ENCODE measurements at places on chromosomes 13 and 19.

DNA sequence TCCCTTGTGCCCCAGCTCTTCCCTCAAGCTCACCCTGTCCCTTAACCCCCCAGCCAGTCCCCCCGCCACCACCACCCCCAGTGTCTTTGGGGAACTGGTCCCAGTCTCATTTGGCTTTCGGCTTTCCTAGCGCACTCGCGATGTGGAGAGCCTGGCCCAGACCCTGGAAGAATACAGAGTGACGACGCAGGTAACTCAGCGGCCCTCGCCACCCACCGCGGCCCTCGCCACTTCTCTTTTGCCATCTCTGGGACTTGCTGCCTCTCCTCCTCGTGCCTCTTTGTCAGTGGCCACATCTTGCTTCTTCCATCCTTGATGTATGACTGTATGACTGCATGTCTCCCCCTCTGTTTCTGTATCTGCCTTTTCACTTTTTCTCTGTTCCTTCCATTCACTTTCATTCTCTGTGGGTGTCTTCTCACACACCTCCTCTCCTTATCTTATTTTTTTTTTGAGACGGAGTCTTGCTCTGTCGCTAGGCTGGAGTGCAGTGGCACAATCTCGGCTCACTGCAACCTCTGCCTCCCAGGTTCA is 15.7 kb downstream of the PTH2 start:
- no peak for DNase-seq

DNA sequence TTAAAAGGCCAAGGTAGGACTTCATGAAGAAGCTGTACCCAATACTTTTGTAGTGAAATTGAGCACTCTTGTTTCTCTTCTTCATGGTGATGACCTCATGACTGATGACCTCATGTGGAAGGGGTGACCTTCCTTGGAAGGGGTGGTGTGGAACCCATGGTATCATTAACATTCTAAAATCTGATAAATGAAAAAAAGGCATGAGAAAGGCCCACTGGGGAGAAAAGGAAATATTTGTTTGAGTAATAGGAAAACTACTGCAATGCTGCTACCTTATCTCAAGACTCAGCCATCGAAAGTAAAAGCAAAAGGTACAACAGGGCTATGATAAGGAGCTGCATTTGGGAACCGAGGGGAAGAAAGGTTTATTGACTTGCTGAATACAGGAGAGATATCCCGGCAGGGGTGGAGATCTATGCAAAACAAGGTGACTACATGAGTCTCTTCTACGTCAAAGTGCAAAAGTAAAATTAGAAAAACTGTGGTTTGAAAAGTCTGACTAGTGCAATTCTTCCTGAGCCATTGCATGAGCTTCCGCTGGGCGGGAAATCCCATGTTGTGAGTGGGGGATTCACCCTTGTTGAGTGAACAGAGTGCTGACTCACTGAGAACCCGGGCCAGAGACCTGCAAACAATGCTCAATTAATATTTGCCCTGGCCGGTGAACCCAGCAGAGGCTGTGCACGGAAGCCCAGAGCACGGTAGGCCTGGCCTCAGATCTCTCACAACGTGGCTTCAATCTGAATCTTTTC is 138.9 kb upstream of the RFC3 start:
- peak; percentile 36 for DNase-seq

- no peak for DNase-seq
These were observed 9.7 kb downstream of the F2RL3 start for GRCh38 chr19:16898361-16899015.

GRCh38 chr13:74306496-74306895 is 172.3 kb upstream of the KLF12 start:
- DNase-seq, result no peak

- no peak for DNase-seq
These were observed 26.5 kb upstream of the OVOL3 start for GRCh38 chr19:36084231-36085009.

DNA sequence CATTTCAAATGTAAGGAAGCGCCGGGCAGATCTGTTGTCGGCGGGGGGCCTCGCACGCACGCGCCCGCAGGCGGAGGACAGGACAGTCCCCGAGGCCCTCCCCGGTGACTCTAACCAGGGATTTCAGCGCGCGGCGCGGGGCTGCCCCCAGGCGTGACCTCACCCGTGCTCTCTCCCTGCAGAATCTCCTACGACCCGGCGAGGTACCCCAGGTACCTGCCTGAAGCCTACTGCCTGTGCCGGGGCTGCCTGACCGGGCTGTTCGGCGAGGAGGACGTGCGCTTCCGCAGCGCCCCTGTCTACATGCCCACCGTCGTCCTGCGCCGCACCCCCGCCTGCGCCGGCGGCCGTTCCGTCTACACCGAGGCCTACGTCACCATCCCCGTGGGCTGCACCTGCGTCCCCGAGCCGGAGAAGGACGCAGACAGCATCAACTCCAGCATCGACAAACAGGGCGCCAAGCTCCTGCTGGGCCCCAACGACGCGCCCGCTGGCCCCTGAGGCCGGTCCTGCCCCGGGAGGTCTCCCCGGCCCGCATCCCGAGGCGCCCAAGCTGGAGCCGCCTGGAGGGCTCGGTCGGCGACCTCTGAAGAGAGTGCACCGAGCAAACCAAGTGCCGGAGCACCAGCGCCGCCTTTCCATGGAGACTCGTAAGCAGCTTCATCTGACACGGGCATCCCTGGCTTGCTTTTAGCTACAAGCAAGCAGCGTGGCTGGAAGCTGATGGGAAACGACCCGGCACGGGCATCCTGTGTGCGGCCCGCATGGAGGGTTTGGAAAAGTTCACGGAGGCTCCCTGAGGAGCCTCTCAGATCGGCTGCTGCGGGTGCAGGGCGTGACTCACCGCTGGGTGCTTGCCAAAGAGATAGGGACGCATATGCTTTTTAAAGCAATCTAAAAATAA is 18.2 kb downstream of the IL17D start:
- DNase-seq, result no peak

GRCh38 chr13:76825430-76825829 is 60.8 kb downstream of the KCTD12 start:
- no peak for DNase-seq

- no peak for DNase-seq
These were observed 18.6 kb downstream of the NALCN start for GRCh38 chr13:101397742-101398141.

GRCh38 chr19:12513531-12514061 is 29.0 kb upstream of the ZNF709 start:
- peak; percentile 80 for DNase-seq

DNA sequence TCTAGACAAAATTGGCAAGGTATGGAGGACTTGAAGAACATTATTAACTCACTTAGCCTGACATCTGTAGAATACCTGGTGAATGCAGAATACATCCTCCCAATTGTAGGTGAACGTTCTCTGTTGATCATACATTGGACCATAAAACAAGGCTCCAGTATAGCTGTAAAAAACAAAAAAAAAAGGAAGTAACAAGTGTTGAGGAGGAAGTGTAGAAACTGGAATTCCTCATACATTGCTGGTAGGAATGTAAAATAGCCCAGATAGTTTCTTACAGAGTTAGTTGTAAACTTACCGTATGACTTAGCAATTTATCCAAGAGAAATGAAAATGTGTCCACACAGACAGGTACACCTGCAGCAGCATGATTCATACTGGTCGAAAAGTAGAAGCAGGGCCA is 44.8 kb downstream of the TSSK6 start:
- DNase-seq, result no peak

DNA sequence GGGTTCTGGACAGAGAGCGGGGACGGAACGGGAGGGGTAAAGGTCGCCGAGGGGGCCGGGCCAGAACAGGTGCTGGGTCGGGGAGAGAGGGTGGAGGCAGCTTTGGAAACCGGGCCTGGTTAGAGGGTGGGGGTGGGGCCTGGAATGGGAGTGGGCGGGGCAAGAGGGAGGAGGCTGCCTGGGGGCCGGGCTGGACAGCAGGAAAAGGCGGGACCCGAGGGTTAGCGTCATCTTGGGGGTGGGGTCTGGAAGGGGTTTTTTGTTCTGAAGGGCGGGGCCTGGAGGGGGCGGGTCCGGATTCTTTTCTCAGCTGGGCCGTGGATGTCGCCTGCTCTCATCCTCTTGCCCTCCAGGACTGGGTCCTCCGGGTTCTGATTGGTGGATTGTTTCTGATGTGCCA is 4.3 kb upstream of the ZNF813 start:
- DNase-seq, result peak; percentile 88

GRCh38 chr13:75804605-75805004 is 168.5 kb downstream of the LMO7 start:
- no peak for DNase-seq

GRCh38 chr19:2335848-2336247 is 7.4 kb downstream of the SPPL2B start:
- no peak for DNase-seq

Measured in Ammon's horn (tissue), 1 donor.